T-cell (primary cell): ENCODE measurements at places on chromosomes 2 and 18.

DNA sequence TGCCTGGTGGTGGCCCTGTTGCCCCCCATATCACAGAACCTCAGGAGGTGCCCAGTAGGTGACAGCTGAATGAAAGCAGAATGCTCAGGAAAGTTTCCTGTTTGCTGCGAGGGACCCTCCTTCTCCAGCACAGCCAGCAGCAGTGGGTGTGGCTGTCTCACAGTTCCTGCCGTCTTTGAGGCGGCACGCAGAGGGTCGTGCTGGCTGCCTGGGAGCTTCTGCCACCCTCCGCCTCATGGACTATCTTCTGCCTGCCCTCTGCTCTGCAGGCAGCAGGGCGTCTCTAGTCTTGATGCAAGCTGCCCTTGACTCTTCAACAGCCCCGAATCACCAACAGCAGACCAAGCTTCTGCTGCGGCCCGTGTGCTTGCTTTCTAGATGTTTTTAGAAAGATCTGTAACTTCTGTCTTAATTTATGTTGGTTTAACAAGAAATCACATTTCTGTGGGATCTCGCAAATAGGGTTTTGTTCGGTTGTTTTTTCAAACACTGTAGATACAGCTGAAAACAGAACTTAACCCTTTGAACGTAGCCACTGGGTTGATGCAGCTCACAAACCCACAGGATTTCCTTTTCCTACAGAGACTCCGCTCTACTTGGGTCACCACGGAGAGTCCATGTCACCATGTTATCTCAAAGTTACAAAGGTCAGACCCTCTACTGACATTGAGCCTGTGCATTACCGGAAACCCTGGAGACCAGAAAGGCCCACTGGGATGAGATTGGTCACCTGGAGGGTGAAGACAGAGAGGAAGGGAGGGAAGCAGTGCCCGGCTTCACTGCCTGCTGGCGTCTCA is 144.9 kb downstream of the ACOXL start:
- H3K4me3 ChIP-seq, result no peak overlapping the region
- peaks cover 11% of the 10 kb centered on the region for H3K27me3 ChIP-seq
- H3K27ac ChIP-seq, result no peak overlapping the region

DNA sequence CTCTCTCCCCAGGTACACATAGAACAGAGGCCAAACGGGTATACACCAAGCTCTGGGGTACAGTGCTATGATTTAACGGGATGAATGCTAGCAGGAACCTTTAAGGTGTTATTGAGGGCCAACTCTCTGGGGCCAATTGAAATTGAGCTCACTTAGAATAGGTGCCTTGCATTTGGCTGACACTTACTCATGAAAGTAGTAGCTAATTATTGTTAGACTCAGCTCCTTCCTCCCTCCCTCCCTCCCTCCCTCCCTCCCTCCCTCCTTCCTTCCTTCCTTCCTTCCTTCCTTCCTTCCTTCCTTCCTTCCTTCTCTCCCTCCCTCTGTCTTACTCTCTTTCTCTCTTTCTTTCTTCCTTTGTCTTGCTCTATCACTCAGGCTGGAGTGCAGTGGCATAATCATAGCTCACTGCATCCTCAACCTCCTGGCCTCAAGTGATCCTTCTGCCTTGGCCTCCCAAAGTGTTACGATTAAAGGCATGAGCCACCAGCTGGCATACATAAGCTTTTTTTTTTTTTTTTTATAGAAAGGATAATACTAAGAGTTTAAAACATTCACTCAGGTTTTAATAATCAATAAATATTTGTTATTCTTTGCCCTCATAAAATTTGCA is 95.7 kb downstream of the TTC27 start:
- DNase-seq, result no peak
- peaks cover 5% of the 10 kb centered on the region for H3K36me3 ChIP-seq
- H3K27ac ChIP-seq, result no peak overlapping the region
- H3K4me3 ChIP-seq, result no peak overlapping the region
- H3K4me1 ChIP-seq, result no peaks in the 10 kb centered on the region

GRCh38 chr2:66602341-66602740 is 167.4 kb downstream of the MEIS1 start:
- no peaks in the 10 kb centered on the region for H3K36me3 ChIP-seq
- no peaks in the 10 kb centered on the region for H3K27me3 ChIP-seq
- no peak overlapping the region for H3K27ac ChIP-seq
- H3K4me3 ChIP-seq, result no peak overlapping the region
- no peaks in the 10 kb centered on the region for H3K4me1 ChIP-seq

DNA sequence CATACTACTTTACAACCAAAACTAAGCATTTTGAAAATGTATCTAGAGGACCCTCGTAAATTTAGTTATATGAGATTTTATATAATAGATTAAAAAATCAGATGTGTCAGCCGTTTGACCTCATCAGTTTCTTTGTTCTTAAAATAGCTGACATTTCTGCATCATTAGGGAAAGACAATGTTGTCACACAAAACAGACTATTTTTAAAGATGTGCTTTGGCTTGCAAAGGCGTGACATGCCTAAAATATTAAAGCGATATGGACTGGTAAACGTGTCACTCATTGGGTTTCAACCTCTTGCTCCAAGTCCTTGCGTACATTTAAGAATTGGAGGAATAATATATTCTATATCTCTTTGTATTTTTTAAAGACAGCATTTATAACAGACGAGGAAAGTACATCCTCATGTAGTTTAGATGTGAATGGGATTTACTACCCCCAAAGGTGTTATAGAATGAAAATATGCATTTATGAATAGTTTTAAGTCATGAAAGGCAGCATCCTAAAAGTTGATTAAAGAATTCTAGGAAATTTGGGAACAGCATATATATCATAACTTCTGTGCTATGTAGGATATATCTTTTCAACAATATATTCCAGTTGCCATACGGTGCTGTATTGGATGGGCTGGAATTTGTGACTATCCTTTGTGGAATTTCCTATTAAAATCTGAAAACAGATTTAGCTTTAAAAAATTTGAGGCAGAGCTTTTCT is 3.8 kb downstream of the MYL12A start:
- H3K27ac ChIP-seq, result peak overlapping the region; percentile 39
- H3K4me3 ChIP-seq, result peak overlapping the region; percentile 9
- no peak for DNase-seq
- peaks cover 39% of the 10 kb centered on the region for H3K4me1 ChIP-seq
- H3K27me3 ChIP-seq, result no peaks in the 10 kb centered on the region

- no peaks in the 10 kb centered on the region for H3K27me3 ChIP-seq
- no peak for DNase-seq
- H3K36me3 ChIP-seq, result no peaks in the 10 kb centered on the region
- H3K4me1 ChIP-seq, result no peaks in the 10 kb centered on the region
These were observed 39.4 kb upstream of the ZNF804A start for GRCh38 chr2:184558713-184559464.

DNA sequence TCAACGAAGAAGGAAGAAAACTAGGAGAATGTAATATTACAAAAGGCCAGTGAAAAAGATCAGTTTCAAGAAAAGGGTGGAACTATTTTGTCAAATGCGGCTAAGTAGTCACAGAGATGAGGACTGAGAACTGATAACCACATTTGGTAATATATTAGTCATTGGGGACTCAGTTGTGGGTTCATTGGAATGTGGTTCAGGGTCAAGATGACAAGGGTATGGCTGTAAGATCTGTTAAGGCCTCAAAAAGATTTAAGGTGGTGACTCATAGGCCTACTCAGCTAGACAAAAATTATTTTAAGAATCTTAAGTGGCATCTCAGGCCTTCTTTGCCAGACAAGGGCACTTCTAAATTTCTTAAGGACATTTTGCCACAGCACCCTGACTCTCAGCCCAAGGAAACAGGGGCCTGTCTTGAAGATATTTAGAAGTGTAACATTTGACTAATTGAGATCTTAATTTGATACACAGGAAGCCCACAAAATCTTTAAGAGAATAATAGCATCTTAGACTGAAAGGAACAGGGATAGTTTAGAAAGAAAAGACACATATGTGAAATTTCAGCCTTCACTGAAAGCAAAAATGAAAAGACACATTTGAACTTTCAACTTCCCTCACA is 81.3 kb downstream of the STRADB start:
- H3K27ac ChIP-seq, result no peak overlapping the region
- H3K27me3 ChIP-seq, result no peaks in the 10 kb centered on the region

GRCh38 chr2:223121283-223121682 is 69.3 kb downstream of the KCNE4 start:
- H3K36me3 ChIP-seq, result no peaks in the 10 kb centered on the region
- no peaks in the 10 kb centered on the region for H3K4me1 ChIP-seq
- H3K27me3 ChIP-seq, result peaks cover 2% of the 10 kb centered on the region
- H3K4me3 ChIP-seq, result no peak overlapping the region
- no peak overlapping the region for H3K27ac ChIP-seq

DNA sequence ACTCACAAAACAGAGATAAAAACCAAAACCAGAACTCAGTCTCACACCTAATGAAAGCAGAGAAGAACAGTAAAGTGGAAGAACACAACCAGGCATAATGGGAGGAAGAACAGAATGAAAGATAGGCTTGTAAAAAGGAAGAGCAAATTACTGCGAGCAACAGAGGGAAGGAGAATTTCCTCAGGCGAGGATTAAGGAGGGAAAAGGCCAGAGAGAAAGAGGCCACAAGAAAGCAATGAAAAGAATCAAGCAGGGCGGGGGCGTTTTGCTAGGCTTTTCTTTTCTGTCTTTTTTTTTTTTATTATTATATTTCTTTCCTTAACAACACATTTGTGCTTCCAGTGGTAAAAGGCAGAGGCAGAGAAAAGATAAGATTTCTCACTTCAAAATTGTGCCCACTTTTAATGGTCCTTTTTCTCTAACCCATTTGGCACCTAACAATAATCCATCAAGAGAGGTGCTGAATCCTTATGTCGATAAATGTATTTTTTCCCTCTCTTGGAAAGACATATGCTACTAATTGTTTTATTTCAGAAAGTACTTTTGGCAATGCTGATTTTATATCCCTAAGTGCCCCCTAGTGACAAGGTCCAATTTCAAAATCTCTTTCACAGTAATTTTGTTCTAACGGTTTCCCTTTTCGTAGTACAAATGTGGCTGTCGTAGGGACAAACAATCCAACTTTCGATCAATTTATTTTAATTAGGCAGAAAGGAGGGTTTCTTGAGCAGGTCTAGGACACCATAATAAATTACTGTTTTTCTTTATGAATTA is 138.7 kb upstream of the AQP4 start:
- H3K27me3 ChIP-seq, result no peaks in the 10 kb centered on the region
- H3K4me1 ChIP-seq, result no peaks in the 10 kb centered on the region

DNA sequence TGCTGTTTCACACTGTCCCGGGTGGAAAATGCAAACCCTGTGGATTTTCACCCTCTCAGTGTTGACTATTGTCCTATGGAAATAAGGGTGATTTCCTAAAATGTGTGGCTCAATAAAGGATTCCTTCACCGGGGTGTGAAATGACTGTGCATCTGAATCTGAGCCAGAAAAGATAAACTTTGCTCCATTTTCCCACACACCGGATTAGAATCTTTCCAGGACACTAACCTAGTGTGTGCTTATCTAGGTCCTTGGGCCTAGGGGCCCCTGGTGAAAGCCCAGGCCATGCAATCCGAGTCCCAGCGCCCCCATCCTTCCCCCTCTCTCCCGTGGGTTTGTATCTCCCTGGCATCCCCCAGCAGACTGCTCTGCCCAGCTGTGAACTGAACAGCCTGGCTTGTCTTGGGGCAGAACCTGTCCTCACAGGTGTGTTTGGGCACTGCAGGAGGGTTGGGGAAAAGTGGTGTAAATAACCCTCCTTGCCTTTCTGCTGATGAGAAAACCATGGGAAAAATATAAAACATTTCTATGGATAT is 17.3 kb downstream of the KLHL29 start:
- H3K27ac ChIP-seq, result no peak overlapping the region
- no peaks in the 10 kb centered on the region for H3K36me3 ChIP-seq
- H3K27me3 ChIP-seq, result no peaks in the 10 kb centered on the region
- H3K4me3 ChIP-seq, result no peak overlapping the region
- DNase-seq, result no peak
- H3K4me1 ChIP-seq, result peaks cover 5% of the 10 kb centered on the region

DNA sequence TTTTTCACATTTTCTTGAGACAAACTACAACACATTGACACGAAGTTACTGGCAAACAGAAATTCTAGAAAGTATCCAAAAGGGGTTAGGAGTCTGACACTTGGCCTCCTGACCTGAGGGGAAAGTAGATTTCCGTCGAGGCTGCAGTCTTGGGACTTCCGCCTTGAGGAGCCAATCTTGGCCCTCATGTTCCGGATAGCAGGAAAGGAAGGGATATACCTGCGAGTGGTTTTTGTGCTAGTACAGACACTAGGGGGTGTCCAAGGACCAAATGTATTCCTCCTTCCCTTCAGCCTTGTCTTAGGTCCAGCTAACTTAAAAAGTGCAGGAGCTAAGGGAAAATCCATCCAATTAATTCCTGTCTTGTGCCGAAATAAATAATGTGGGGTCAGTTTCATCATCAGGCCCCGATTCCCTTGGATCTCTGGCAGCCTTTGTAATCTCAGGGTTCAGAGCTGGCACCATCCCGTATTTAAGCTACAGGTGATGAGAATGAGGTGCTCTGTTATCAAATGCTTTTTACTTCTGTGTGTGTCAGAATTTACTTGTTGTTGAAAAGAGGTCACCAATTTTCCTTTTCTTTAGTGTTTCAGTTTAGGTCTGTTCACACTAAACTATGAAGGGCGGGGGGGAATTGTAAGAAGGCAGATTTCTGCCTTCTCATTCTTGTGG is 330.2 kb upstream of the FANCL start:
- H3K27me3 ChIP-seq, result no peaks in the 10 kb centered on the region
- no peak overlapping the region for H3K27ac ChIP-seq
- H3K36me3 ChIP-seq, result no peaks in the 10 kb centered on the region
- no peak for DNase-seq

DNA sequence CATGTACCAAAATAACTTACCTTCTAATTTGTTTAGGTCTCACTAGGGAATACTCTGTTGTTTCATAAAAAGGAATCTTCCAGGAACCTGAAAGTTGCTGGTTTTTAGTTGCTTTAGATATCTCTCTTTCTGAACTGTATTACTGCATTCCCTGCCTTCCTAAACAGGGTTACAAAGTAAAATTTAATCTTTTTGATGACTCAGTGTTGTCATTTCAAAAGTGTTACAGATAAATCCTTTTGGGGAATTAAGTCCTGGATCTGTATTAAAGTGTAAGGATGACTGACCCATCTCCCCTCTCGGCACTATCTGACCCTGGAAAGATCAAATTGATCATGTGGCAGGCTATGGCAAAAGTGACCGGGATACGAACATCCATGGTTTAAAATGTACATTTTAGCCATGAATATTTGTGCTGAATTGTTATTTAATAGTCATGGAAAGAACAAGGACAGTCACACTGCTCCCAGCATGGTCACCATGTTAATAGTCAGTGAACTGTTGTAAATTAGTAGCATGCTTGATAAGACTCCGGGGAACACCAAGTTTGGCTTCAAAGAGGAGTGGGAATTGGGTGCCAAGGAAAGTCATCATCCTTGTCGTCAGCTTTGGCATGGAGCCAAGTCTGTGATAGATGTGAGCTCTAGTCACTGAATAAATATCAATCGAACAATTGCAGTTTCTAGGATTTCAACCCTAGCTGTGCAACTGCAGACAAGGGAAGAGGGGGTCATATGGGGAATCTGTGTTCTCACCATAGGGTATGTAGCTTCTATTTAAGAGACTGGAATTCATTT is 4.2 kb downstream of the PLEKHA3 start:
- H3K4me1 ChIP-seq, result peaks cover 18% of the 10 kb centered on the region
- H3K36me3 ChIP-seq, result peaks cover 23% of the 10 kb centered on the region
- DNase-seq, result no peak
- no peak overlapping the region for H3K4me3 ChIP-seq
- no peaks in the 10 kb centered on the region for H3K27me3 ChIP-seq
